ENCODE measurements at places on chromosomes 4 and X.
A peak's percentile ranks its signal among the peaks of the same experiment; 100 is the strongest.

DNA sequence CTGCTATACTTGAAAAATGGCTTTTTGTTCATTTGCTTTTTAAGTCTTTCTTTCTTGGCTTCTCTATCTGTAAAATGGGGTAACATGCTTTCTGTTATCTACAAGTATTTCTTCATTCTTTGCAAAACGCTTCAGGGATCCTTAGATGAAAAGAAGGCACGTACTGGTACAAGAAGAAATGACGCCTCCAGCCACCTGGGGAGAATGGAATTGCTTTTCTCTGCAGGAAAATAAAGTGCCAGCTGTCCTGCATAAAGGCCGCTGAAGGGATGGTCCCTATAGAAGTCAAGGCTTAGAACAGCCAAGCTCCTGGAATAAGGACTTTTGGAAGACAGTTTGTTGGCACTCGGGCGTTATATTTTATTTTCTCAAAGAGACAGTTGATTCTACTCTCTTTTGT lies 210.8 kb upstream of the RASGEF1B start:
- no peak for DNase-seq

DNA sequence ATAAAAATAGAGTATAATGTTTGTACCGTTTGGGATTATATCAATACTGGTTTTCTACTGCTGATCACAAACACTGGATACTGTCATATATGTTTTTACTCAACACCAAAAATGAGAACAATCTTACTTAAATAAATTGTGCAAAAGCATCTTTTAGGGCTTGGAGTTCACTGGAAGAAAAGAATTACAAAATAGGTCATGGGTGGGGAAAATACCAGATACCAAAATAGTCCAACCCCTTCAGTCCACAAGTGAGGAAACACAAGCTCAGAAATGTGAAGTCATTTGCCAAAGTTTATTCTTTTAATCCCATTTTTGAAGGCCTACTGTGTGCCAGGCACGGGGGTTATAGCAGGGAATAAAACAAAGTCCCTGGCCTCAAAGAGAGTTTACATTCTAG lies 64.4 kb downstream of the ADGRG2 start:
- no peak for DNase-seq

DNA sequence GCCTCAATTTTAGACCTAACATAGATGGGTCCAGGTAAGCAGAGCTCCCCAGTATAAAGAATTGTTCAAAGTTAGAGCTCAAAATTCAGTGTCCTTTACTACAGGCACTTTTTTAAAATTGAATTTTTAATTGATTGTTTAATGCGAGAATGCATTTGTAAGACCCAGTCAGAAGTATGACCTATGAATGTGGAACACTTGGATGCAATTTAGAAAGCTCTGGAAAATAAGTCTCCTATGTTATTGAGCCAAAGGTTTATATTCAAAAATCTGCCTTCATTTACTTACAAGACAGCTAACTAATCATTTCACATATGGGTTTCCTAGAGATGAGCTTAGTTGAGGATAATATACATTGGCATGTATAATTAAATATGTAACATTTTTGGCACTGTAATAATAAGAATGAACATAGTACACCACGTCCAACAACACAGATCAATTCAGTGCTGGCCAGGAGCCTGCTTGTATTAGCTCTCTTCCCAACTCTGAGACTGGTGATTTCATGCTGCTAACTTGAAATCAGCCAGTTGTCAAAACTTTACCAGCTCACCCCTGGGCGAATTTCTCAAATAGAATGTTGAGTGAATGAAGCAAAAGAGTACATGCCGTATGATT lies 197.2 kb upstream of the NPY2R start:
- no peak for DNase-seq

- no peak for DNase-seq
Observed at GRCh38 chr4:95007998-95008397, 250.2 kb downstream of the BMPR1B start.

DNA sequence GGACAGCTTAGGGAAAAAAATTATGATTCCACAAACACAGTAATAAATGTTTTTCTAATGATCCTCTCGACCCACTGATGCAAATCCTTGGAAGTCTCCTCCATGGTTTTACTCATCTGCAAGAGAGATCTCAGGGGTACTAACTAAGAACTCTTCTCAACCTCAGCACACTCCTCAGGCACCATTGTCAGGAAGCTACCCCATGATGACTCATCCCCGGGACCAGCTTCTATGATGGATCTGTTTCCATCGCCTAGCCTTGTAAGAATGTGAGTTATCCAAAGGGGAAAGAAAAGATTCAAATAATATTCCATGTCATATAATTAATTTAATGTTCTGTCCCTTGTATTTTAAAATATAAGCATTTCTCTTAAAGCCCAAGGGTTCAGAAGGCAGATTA lies 816.1 kb upstream of the IGFBP7 start:
- DNase-seq, result no peak

DNA sequence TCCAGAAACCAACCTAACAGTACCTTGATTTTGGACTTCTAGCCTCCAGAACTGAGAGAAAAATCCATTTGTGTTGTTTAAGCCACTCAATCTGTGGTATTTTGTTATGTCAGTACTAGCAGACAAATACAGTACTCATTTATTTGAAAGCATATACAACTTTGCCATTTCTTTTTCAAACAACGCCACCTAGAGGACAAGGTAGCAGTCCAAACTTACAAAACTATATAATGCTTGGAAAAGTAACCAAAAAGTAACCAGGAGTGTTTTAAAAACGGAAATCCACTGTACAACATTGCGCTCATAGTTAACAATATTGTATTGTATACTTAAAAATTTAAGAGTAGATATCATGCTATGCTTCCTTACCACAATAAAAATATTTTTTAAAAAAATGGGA lies 37.0 kb upstream of the FGF13 start:
- no peak for DNase-seq

DNA sequence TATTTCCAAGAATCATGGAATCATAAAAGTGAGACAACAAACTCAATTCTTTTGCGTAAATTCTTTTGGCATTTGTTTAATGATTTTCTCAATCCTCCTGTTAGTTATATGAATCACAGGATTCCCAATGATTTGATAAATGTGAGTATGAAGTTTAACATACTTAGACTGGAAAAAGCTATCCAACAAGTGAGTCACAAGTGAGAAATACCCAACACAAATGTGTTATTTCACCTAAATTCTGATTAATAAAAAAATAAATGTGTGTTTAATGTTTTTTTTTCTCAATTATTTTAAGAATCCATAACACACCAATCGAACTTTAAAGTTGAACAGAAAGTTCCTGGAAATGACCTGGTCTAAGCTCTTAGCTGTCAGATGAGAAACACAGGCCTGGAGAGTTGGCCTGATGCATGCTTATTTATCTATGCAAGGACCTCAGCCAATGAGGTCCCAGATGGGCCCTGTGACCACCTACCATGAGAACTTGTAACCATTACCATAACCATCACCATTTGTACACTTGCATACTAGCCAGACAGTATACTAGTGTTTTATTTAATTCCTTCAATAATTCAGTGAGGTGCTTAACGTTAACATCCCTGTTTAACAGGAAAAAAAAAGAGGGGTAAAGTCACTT lies 386.7 kb downstream of the SPRY1 start:
- peak; percentile 42 for DNase-seq

DNA sequence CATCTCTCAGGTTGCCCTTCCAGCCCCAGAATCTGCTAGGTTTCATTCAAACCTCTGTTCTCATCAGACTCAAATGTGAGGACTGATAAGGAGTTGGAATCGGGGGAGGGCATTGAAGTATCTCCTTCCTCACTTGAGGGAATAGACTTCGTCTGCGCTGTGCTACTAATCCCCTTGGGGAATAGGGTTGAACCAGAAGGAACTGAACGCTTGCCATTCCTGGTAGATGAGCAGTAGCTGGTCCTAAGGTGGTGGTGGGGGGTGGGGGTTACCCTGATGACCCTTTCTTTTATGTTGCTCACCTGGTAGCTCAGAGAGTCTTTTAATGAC lies 692 bp upstream of the SLC9A7 start:
- DNase-seq, result no peak

DNA sequence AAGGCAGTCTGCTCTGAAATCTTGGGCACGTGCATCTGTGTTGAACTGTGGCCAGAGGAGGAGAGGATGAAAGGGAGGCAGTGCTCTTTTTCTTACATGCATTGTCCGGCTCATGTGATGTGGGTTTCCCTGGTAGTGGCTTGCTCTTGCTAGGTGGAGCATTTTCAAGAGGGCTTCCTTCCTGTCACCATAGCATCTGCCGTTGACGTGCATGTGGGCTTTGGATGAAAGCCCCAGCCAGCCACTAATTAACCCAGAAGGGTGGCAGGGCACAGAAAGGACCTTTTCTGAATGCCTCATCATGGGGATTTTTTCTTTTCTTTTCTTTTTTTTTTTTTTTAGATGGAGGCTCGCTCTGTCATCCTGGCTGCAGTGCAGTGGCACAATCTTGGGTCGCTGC lies 121.3 kb downstream of the GPR143 start:
- no peak for DNase-seq

GRCh38 chr4:82398263-82398662 lies 24.5 kb upstream of the HNRNPD start:
- DNase-seq, result no peak

- DNase-seq, result peak; percentile 64
Observed at GRCh38 chrX:13078739-13079444, 34.5 kb upstream of the FAM9C start.

GRCh38 chr4:15317246-15317645 lies 110.6 kb upstream of the C1QTNF7 start:
- no peak for DNase-seq

- DNase-seq, result no peak
Observed at GRCh38 chr4:181933471-181933870, 309.7 kb upstream of the TENM3 start.

- DNase-seq, result peak; percentile 72
Observed at GRCh38 chr4:52376132-52376704, 282.9 kb downstream of the USP46 start.

DNA sequence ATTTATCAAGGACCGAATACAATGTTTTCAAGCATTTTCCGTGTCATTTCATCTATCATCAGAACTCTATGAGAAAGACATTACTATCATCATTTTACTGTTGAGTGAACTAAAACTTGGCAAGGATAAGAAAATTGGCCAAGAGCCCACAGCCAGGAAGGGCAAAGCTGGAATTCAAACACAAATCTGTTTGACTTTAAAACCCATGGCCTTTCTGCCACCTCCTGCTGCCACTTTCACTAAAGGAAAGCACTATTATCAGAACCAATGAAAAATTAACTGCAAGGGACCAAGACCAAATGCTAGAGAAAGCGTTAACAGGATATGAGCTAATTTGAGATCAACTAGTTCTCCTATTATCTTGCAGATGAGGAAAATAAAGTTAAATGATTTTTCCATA lies 2759.2 kb downstream of the ARAP2 start:
- DNase-seq, result no peak

GRCh38 chr4:2186133-2186864 lies 55.6 kb downstream of the HAUS3 start:
- DNase-seq, result no peak

- no peak for DNase-seq
Observed at GRCh38 chr4:152628128-152628527, 51.7 kb downstream of the TMEM154 start.

- peak; percentile 88 for DNase-seq
Observed at GRCh38 chr4:175412746-175413145, 399.3 kb downstream of the GPM6A start.

DNA sequence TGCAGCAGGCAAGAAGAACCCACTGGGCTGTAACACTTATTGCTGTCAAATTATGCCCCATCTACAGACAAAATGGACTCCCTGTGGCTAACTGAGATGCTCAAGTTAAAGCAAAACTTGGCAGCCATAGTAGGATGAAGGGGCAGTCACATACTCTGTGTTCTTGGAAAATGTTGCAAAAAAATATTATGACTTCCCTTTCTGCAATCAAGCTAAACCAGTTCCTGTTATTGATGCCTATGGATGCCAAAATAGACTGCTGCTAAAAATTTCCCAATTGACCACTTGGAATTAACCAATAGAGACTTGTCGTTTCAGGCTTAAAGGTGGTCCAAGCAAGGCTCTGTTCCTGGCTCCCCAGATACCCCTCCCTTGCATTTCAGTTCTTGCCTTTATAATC lies 49.5 kb downstream of the IQCM start:
- no peak for DNase-seq

GRCh38 chrX:39308126-39308525 lies 506.9 kb downstream of the MID1IP1 start:
- no peak for DNase-seq

DNA sequence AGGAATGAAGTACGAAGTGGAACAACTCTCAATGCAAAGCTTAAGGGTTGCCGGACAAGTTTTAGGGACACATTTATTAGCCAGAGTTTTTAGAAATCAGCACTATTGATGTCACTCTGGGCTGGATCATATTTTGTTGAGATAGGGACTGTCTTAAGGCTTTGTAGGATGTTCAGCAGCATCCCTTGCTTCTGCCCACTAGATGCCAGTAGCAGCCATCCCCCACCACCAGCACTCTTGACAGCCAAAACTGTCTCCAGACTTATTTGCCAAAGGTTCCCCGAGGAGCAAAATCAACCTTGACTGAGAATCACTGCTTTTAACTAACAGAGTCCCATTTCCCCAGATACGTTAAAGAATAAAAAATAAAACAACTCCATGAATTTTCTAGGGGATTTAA lies 1497.3 kb downstream of the STIM2 start:
- no peak for DNase-seq

- DNase-seq, result no peak
Observed at GRCh38 chr4:105194328-105195231, 47.9 kb downstream of the TET2 start.

DNA sequence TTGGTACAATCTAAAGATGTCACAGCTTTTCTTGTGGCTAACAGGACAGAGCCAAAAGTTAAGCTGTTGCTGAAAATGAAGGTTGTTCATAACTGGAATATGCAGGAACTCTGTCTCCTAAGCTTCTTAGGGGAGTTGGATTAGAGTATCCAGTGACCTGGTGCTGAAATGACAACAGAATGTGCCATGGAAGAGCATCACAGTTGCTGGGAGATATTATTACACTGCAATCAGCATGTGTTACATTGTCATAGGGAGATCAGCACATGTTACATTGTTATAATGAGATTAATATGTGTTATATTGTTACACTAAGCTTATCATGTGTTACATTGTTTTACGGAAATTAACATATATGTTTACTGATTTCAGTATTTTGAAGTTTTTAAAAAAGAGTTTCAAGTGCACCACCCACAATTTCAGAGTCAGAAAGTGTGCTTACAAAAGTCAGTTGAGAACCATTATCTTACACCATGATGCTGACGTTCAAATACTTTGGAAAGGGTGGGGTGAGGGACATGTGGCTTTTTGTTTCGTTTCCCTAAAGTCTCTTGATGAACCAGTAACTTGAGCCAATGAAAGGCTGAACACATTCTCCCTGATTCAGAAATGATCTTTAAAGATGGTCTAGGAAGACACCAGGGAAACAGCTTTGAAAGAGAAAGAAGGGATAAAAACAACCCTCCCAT lies 113.4 kb downstream of the DRD5 start:
- DNase-seq, result no peak

DNA sequence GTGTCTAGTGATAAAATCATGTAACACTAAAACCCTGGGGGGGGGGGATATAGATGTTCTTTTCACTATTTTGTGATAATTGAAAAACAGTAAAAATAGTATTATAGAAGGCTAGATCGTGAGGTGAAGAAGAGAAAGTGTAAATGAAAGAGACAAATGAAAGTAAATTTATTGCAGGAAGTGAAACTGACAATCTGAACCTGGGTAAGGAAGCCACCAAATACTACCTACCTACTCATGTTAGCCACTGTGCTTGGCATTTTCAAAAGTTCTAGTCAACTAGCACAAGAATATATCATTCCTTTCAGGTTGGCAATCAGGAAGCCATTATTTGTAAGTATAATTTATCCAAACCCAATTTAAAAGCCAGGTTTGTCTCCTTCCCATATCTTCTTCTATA lies 1366.1 kb downstream of the FAM133A start:
- no peak for DNase-seq
